ENCODE measurements at places on chromosomes 3 and 15. TPM values are rescaled to one million over a fixed set of nuclear protein-coding genes. Genes with fewer than 3 reads are reported as not detected.

GRCh38 chr3:154428286-154429206 is 1.4 kb downstream of the GPR149 start:
- DNase-seq, result peak; percentile 79

DNA sequence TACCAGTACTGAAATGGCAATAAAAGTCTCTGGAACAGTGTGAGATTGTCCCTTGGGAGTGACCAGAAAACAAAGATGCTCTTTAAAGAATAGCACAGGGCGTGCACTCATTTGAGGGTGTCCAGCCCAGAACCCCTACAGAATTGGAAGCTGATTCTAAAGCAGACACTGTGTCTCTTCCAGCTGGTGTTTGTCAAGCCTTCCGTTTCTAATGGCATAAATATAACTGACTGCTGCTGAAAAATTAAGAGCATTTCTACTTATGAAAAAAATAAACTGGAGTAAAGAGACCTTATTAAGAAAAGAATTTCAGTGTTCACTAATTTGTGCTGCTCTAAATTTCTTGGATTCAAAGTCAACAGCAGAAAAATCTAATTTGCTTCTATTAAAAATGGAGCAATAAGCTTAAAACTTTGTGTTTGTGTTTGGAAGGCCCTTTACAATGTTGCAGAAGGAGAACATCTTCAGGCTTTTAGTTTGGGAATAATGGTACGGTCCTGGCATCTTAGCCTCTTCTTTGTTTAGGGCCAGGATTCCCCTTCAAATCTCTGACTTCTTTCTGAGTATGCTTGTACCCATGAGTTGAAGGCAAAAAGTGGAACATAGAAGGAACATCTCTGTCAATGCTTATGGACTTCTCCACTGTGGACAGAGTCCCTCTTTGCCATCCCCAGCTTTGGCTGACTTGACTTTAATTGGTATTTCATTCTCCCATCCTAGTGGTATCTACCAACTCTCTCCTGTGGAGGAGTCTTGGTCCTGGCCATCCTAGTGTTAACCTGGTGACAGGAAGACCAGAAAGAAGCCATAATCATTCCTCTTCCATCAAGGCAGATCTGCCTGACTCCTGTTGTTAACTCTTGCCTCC is 65.9 kb downstream of the THSD4 start:
- no peak for DNase-seq

The CNTN4 gene
- 66.5 TPM for total RNA-seq

The GMNC gene
- not detected for total RNA-seq

The WDR82 gene
- 72.6 TPM for total RNA-seq

The DNAH12 gene
- total RNA-seq, result 0.19 TPM

DNA sequence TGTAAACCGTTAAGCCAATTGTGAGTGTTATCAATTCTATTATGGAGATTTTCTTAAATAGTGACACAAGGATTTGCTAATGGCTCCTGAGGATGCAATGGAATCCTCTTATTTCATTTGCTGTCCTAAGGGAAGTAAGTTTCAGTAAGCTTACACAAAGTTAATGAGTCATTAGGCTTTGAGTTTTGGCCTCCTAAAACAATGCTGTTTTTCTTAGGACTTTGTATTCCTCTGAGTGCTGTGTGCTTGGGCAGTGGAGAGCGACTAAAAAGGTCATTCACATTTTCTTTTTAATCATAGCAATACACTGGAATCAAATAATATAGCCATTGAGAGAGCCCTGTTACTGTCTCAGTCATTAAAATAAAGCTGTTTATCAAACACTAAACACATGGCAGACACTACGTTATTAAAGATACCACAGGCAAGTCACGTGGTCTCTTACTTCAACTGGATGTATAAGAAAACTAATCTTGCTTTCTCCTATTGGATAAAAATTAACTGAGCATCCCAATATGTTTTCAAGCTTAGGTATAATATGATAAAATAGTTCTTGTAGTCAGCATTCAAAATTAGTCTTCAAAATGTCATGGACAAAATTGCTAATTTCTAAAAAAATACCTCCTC is 290.8 kb downstream of the NLGN1 start:
- no peak for DNase-seq

- DNase-seq, result no peak
Observed at GRCh38 chr3:170603770-170604510, 18.1 kb upstream of the SLC7A14 start.

DNA sequence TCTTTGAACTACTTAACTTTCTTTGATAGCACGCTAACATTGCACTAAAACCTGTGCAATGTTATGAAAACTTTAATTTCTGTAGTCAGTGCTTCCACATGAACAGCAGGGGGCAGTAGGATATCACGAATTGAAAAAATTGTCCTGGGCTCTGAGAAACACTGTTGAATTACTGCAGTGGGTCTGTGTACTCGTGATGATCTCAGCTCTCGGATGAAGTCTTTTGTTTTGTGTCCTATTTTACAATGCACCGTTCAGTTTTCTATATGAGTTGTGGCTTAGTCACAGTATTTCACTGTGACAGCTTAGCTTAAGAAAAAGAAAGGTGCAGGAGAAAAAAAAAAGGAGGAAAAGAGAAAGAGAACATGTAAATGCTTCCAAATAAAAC is 141.3 kb upstream of the CCDC54 start:
- DNase-seq, result no peak

The RYR3 gene
- 9.7 TPM for total RNA-seq

- no peak for DNase-seq
Observed at GRCh38 chr15:36676211-36676610, 96.8 kb downstream of the CDIN1 start.

- DNase-seq, result no peak
Observed at GRCh38 chr15:80695911-80696661, 976 bp downstream of the ABHD17C start.

- DNase-seq, result no peak
Observed at GRCh38 chr3:94071713-94072284, 8.9 kb downstream of the NSUN3 start.

The KLF15 gene
- 10.6 TPM for total RNA-seq

DNA sequence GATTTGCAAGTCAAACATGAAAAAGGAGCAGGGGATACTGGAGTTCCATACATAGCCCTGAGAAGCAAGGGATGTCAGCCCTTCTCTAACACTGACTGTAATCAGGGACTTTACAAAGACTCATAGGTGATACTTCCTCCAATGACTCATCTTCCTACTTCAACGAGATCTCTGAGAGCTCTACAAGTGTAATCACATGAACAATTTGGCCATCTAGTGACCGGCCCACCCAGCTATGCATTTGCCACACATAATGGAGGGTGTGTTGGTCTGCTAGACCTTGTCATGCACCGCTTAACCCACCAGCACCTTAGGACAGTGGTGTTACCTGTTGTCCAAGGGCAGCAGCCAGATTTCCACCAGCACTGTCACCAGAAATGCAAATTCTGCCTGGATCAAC is 75.3 kb downstream of the NCEH1 start:
- no peak for DNase-seq

DNA sequence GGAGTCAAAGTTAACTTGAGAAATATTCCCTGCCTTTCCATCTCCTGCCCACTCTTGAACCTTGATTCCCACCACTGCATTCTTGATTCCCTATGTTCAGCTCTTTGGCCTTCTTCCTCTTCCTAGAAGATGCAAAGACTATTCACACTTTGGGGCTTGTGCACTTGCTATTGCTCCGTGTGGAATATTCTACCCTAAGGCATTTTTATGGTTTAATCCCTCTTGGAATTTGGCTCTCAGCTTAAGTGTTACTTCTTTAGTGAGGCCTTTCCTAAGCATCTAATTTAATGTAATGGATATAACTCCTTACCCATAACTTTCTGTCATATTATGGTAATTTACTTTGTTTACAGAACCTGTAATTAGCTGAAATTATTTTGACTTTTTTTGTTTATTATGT is 318.9 kb upstream of the COL8A1 start:
- no peak for DNase-seq

DNA sequence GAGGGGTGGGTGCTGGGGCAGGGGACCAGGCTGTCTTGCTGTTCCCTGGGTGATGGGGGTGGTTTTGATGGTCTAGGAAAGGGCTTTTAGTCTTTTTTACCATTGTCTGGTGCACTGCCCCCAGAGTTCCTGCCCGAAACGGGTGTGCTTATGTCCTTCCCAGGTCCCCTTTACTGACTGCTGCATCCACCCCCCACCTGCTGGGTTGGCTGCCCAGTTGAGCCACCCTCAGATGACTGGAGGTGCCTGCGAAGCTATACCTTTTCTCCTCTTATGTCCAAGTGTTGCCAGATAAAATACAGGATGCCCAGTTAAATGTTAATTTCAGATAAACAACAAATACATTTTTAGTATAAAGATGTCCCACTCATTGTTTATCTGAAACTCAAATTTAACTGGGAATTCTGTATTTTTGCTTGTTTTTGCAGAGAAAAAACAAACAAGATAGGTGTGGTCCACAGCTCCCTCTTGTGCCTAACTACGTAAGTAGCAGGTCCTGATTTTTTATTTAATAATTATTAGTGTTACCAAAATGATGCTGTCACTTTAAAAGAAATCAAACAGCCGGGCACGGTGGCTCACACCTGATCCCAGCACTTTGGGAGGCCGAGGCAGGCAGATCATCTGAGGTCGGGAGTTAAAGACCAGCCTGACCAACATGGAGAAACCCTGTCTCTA is 6.1 kb upstream of the RPP14 start:
- no peak for DNase-seq

- no peak for DNase-seq
Observed at GRCh38 chr3:121835465-121835801, 424 bp downstream of the EAF2 start.

DNA sequence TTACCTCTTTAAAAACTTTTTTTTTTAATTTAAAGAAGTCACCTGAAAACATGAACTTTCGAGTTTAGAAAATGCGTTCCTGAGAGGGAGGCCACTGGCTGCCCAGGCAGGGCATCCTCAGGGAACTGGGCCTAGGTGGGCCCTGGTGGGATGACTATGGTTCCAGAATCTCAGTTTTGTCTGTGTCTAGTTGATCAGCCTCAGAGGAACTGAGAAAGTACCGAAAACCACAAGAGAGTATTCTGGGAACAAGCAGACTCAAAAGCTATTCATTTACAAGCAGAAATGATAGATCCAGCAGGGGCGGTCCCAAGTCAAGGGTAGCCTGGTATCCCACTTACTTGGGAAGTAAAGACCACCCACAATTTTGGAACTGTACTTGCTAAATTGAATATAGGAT is 10.5 kb downstream of the WWTR1 start:
- DNase-seq, result no peak

- no peak for DNase-seq
Observed at GRCh38 chr3:194187233-194187944, 51.4 kb downstream of the HES1 start.

The TRMT10C gene
- 15.2 TPM for total RNA-seq

The TMEM158 gene
- total RNA-seq, result 16.6 TPM

DNA sequence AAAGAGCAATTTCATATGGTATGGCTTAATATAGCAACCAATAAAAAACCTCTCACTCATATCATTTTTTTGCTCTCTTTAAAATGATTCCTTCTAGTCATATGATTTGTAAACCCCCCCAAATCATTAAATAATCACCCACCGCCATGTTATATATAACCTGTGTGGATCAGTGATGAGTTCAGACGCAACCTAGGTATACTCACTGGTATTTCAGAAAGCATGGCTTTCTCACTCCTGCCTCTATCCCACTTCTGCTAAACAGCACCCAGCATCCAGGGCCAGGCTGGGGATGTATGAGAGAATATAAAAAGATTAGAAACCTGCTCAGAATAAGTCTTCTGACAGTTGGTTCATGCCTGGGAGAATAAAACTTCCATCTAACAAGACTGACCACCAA is 172.3 kb upstream of the PRICKLE2 start:
- DNase-seq, result no peak

- DNase-seq, result peak; percentile 74
Observed at GRCh38 chr3:138938056-138938876, 8.7 kb downstream of the FOXL2 start.

The NMD3 gene
- 56.8 TPM for total RNA-seq

DNA sequence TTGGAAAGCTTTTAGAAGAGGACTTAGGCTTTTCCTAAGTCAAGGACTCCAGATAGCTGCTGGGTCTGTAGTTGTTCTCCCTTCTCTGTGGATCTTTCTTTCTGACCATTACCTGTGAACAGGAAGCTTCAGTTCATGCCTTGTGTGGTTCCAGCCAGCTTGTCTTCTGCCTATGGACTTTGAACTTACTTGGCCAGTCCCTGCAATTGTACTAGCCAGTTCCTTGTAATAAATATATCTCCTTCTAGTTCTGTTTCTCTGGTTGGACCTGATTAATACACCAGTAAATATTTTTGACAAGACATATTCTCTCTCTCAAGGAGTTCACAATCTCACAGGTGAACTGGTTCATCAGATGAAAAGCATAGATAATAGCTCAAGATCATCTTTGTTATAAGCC is 341.3 kb upstream of the DPPA4 start:
- DNase-seq, result no peak

The CFAP100 gene
- total RNA-seq, result not detected

GRCh38 chr15:70036585-70037291 is 61.0 kb downstream of the TLE3 start:
- peak; percentile 43 for DNase-seq

The GOLGA6A gene
- 0.24 TPM for total RNA-seq

The EPHA3 gene
- 15.5 TPM for total RNA-seq

DNA sequence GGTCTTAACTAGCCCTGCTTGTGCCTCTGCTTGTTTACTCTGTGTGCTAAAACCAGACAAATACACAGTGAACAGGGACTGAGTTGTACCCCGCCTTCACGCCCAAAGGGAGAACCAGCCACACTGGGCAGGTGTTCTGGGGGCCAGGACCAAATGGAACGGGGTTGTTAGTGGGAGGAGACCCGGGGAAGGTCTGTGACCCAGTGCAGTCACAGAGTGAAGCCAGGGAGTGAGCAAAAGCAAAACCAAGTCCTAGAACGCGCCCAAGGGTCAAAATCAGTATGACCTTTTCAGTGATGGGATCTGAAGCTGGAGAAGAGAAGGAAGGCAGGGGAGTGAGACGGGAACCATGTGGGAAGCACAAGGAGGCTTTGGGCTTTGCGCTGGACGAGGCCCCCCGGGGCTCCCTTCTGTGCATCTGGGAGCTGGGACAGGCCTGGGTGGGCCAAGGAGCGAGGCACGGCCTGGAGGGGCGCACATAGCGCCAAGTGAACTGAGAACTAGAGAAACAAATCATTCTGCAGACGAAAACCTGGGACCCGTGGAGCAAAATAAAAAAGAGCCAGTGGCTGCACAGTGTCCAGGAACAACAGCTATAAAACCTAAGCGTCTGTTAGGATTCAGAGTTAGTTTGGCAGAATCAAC is 78.3 kb upstream of the ALDH1A3 start:
- DNase-seq, result no peak

DNA sequence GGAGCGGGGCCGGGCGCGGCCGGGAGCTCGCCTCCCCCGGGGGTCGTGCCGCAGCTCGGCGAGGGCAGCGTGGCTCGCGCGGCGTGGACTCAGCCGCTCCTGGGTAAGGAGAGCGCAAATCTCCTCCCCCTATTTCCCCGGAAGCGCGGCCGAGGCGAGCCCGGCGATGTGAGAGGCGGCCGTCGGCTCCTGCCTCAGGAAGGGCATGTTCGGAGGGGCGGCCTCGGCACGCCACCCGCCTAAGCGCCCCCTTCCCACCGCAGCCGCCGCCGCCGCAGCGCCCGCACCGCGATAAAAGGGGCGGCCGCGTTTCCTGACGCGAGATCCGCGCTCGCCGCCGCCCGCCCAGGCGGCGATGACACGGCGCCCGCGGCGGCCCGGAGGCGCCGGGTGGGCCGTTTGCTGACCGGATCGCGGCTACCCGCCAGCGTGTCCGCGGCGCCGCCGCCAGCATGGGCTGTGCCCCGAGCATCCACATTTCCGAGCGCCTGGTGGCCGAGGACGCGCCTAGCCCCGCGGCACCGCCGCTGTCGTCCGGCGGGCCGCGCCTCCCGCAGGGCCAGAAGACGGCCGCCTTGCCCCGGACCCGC is at the start of gene PDE8A:
PDE8A (plus strand) TSS at position 146 of the 590 bp plus-strand sequence; CDS start at position 453, 307 bp downstream.
- DNase-seq, result peak; percentile 89

The SCAANT1 gene
- total RNA-seq, result not detected

- DNase-seq, result peak; percentile 80
Observed at GRCh38 chr3:128483657-128484403, 9.2 kb downstream of the GATA2 start.

The ULK3 gene
- total RNA-seq, result 21.8 TPM

Measured in posterior vena cava (tissue), 2 donors.